Anterior cingulate cortex (tissue), 58 donors: ENCODE measurements at places on chromosomes 16 and 17.

- DNase-seq = no peak
Measured at GRCh38 chr16:50699326-50700159, 6.1 kb downstream of the NOD2 start.

DNA sequence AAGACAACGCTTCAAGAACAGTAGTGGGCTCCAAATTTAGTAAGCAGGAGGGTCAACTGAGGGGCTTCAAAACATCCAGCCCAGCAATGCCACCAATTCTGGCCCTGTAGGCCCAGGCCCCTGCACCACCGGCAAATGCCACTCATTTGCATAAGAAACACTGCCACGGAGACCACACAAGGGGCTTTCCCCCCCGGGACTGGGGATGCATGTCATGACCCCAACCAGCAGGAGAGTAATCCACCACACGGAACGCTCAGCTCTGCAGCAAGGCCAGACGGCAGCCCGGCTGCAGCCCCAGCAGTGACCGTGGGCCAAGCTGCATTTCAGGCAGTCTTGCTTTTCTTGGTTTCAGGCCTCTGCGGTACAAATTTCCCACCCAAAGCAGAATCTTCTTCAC lies 14.1 kb downstream of the TMEM11 start:
- no peak for DNase-seq

- no peak for DNase-seq
Measured at GRCh38 chr17:40317345-40317873, 8.4 kb downstream of the RARA start.

- DNase-seq = no peak
Measured at GRCh38 chr16:27980076-27980775, 83.3 kb downstream of the GSG1L start.

- DNase-seq = no peak
Measured at GRCh38 chr17:70344386-70345060, 175.2 kb downstream of the KCNJ2 start.

DNA sequence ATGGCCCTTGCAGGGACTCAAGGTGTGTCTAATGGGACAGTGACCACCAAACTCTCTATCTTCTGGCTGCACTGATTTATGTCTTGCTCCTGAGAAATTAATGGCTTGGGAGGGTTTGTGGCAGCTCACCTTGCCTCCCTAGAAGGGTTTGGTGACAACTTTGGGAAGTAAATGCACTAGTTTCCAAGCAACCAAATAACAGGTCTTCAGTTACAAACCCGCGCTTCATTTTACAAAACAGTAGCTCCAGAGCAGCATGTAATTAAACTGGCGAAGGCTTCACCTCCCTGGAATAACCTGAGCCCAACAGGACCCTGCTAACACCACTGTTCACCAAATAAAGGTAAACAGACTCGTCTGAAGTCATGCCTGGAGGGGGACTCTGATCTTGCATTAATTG lies 318.3 kb downstream of the SLC39A11 start:
- DNase-seq = no peak

- no peak for DNase-seq
Measured at GRCh38 chr16:23403547-23403946, 49.4 kb downstream of the COG7 start.

- no peak for DNase-seq
Measured at GRCh38 chr17:4880857-4881256, 18.5 kb upstream of the C17orf107 start.

DNA sequence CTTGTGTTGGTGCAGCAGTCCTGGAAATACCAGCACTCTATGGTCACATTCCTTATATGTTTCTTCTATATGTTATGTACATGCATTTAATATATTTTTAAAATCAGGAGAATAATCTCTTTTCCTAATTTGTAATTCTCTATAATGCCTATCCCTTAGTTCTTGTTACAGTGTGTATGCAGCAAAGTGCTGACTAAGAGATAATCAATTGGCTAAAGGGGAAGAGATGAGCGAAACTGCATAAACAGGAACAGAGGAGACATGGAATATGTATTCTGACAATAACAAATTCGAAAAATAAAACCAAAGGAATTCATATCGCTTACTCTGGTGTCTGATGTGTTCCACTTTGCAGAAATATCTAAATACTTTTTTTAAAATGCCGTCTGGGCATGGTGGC lies 41.7 kb downstream of the SYNRG start:
- no peak for DNase-seq

DNA sequence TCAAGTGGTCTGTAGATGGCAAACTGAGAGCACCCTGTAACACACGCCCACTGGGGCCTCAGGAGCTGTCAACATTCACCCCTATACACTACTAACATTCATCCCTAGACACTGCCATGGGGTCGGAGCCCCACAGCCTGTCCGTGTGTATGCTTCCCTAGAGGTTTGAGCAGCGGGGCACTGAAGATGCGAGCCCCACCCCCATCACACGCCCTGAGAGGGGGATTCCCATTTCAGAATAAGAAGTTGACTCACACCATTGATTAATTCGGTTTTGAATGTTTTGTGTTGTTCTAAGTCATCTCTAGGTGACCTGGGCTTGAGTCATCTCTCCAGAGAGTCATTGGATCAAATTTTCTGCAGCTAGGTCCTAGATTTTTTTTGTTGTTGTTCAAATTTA lies 37.3 kb upstream of the MMD start:
- DNase-seq = no peak

DNA sequence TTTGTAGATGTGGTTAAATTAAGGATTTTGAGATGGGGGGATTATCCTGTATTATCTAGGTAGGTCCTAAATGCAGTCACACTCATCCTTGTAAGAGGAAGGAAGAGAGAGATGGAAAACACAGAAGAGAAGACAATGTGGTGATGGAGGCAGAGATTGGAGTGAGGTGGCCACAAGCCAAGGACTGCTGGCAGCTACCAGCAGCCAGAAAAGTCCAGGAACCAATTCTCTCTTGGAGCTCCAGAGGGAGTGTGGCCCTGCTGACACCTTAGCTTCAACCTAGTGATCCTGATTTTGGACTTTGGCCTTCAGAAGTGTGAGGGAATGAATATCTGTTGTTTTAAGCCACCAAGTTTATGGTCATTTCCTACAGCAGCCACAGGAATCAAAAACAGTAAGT lies 18.0 kb downstream of the MAPT start:
- no peak for DNase-seq

DNA sequence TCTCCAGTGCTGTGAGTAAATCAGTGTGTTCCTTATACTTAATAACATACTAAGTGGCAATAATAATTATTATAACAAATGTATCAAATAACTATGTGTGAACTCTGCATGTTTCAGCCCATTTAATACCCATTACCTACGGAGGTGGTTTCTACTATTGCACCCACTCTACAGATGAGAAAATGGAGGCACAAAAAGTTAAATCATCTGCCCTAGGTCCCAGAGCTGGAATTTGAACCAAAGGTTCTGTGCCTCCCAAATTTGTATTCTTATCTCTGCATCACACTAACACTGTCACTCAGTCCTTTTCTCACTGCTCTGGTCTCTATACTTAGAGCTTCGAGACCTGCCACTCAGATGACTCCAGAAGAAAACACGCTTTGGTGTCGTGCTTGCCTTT lies 417.0 kb downstream of the MAF start:
- no peak for DNase-seq

DNA sequence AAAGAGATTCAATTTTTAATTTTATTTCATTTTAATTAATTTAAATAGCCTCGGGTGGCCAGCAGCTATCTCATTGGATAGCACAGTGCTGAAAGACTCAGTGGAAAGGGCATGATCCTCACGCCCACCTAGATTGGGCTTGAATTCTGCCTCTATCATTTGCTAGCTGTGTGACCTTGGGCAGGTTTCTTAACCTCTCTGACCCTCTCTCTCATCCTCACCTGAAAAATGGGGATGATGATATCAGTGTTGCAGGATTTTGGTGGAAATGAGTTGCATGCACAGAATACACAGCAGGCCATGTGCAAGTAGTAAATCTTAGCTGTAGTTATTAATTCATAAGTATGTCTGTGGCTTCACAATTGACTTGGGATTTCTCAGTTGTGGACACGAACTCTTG lies 272.4 kb upstream of the XYLT1 start:
- DNase-seq = no peak

DNA sequence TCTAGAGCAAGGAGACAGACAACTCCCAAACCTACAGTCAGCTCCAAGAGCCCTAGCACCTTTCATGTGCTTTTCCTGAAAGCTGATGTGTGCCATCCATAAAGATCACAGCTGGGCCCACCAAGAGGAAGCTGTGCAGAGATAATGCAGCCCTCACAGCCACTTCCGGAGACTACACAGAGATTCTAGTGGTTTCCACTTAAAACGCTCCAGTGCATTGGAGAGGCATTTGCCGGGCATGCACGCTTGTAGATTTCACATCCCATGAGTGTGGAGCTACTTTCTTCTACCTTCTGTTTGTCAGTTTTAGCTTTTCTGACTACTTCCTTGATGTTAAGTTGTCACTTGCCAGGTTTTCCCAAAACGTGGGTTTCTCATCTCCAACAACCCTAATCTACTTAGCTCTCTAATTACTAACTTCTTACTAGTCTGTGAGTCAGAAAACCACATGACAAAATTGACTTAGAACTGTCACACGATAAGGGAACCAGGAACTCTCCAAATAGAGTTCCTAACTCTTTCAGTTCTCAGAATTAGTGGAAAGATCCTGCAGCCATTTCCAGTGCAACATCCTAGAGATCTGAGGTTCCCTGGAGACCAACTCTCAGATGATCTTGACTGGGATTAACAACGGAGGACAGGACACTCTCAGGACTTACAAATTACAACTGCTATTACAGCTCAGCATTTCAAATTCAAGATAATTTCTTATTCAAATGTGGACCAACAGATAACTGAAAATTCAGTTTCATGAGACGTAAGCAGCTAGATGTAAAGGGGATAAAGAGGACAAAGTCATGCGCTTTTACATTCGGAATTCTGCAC lies 28.6 kb downstream of the PMP22 start:
- DNase-seq = no peak

DNA sequence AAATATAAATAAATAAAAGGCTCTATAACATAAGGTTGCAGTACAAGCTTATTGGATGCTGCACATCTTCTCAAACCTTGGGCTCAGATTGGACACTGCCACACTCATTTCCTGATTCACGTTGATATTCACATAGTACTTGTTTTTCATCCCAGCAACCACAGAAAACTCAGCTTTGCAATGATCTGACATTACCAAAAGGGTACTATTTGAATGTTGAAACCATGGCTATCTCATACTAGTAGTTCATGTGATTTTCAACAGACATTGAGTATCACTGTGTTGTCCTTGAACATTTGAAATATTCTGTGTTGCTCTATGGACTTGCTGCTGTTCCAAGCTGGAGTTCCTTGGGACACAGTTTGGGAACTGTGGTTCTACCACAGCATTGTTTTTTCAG lies 14.0 kb upstream of the DDX52 start:
- DNase-seq = no peak

- DNase-seq = no peak
Measured at GRCh38 chr16:63216696-63217423, 1180.6 kb upstream of the CDH8 start.

DNA sequence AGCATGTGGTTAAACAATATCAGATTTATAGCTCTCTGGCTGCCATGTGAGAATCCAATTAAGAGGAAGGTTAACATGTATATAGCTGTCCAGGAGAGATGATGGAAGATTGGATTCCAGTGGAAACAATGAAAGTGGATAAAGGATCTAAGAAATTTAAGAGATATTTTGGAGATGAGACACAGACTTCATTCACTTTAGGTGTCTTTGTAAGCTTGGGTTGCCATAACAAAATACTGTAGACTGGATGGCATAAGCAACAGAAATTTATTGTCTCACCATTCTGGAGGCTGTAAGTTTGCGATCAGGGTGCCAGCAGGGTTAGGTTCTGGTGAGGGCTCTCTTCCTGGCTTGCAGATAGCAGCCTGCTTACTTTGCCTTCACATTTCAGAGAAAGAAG lies 155.9 kb upstream of the MYOCD start:
- DNase-seq = no peak

DNA sequence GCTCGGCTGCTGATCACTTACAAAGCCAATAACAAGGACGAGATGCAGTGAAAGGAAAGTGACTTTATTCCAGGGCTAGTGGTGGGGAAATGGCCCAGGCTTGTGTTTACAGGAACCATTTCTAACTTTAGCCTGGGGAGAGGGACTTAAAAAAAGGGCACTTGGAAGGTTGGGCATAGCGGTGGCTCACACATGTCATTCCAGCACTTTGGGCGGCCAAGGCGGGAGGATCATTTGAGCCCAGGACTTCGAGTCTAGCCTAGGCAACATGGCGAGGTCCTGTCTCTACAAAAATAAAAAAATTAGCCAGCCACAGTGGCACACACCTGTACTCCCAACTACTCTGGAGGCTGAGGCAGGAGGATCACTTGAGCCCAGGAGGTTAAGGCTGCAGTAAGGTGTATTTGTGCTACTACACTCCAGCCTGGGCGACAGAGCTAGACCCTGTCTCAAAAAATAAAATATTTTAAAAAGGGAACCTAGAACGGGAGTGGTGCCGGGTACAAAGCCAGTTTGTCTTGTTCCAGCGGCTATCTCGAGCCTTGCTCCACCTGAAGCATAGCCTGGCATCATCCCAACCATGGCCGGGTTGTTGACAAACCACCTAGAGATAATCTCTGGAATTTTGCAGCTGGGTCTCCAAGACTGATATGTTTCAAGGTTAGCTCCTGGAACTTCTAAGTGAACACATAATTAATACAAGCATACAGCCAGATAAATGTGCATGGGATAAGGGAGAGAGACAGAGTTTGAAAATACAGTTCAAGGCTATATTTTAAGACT lies 5.7 kb upstream of the TVP23A start:
- no peak for DNase-seq
